NCI-H526 treated with DMSO at 0.1 percent for 48 hours (cell line): ENCODE measurements at places on chromosomes 11 and 22.
A peak's percentile ranks its signal among the peaks of the same experiment; 100 is the strongest.

DNA sequence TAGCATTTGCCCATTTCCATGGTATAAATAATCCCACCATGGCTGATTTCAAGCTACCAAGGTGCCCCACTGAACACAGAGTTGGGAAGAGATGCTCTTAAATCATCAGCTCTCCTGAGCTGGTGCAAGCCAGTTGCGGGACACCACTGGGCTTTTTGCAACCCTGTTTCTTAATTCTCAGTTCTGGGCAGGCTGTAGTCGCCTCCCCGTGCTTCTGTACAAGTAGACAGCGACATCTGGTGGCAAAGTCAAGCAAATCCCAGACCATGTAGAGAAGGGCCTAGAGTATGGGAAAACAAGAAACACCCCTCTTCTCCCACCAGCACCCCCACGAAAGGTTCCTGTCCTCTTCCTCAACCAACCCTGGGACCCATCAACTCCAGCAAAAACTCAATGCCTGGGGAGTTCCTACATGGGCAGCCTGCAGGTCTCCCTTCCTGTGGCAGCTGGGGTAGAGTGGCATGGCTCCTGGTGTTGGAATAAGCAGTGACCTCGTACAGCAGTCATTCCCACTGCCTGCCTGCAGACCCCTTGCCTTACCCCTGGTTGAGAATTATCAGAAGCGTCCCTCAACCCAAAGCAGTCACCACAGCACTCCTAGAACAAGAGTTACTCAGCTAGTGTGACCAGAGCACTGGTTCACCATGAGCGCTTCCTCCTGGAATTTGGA lies 68.4 kb downstream of the IGLL5 start:
- DNase-seq, result peak; percentile 11

- no peak for DNase-seq
Observed at GRCh38 chr22:19767427-19768341, 7.1 kb downstream of the TBX1 start.

- DNase-seq, result no peak
Observed at GRCh38 chr22:27137871-27138337, 480.5 kb downstream of the MIAT start.

- DNase-seq, result no peak
Observed at GRCh38 chr22:33481550-33481949, 423.4 kb upstream of the SYN3 start.

DNA sequence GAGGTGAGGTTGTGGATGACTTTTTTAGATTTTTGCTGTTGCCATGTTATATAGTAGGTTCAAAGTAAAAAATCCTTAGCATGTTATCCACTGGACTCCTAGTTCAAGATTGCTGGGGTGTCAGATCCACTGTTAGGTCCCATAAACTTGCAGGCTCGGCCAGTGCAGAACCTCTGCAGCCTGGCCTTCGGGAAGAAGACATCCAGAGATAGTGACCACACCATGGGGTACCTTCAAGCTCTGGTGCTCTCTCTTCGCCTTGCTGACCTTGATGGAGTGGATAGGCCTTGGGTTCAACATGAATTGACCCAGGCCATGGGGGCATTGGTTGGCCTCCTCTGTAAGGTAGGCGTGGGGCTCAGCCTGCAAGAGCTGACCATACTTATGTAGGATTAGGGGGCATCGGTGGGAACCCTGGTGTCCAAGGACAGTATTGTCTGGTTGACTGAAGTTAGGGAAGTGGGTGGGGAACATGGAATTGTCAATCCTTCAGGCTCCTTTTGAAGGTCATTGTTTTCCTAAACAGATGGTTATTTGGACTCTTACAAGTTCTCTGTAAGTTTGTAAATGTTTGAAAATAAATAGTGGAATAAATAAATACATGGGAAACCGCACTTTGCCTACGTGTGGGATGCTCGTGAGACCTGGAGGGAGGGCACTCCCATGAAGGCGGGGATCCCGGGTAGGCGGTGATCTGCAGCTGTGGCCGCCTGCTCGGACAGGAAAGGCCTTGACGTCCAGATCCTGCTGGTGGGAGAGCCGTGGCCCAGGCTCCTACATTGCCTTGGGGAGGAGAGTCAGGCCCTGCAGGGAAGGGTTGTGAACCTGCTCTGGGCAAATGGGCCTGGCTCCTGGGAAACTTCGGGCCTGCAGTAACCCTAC lies 37.1 kb downstream of the BCR start:
- DNase-seq, result no peak

DNA sequence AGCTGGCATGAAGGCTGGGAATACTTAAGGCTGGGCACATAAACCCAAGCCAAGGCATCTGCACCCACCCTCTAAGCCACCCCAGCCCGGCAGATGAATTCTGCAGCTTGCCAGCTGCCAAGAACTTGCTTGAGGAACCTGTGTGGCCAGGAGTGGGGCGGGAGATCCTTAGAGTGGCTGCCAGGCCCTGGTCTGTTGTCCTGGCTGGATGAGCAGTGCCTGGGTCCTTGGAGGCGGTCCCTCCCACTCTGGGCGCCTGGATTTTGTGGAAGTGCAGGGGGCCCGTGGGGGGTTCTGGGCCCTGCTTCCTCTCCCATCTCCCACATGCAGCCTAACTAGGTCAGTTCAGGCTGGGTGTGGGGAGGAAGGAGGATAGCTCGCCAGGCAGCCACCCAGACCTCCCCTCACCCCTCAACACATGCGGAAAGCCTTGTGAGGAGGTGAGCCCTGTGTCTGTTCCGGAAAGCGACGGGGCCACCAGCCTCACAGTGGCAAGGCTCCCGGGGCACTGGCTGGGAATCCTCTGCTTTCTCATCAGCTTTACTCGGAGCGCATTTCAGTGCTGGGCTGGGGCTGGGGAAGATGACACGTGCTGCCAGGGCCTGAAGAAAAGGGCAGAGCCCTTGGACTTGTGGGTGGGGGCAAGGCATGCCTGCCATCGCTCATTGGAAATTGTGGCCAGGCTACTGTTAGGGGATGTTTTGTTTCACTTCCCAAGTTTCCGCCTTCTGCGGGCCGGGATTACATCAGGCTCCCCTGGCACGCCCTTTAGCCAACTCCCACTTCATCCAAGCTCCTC lies 8.4 kb downstream of the DAGLA start:
- no peak for DNase-seq

- no peak for DNase-seq
Observed at GRCh38 chr11:90235526-90235925, 12.7 kb upstream of the CHORDC1 start.

GRCh38 chr22:31754813-31755212 lies 994 bp downstream of the DEPDC5 start:
- DNase-seq, result no peak

- DNase-seq, result no peak
Observed at GRCh38 chr11:65390996-65391395, 4.6 kb downstream of the FRMD8 start.

DNA sequence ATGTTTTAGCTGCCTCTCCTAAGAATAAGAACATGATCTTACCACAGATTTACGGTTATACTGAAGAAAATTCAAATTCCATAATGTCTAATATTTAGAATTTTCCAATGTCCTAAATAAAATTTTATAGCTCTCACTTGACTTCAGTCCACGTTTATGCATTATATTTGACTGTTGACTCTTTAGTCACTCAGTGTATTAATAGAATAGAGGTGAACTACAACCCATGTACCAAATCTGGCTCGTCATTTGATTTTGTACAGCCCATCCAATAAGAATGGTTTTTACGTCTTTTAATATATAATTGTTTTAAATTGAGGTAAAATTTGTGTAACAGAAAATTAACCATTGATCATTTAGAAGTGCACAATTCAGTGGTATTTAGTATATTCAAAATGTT lies 34.9 kb downstream of the KDM2A start:
- DNase-seq, result no peak

DNA sequence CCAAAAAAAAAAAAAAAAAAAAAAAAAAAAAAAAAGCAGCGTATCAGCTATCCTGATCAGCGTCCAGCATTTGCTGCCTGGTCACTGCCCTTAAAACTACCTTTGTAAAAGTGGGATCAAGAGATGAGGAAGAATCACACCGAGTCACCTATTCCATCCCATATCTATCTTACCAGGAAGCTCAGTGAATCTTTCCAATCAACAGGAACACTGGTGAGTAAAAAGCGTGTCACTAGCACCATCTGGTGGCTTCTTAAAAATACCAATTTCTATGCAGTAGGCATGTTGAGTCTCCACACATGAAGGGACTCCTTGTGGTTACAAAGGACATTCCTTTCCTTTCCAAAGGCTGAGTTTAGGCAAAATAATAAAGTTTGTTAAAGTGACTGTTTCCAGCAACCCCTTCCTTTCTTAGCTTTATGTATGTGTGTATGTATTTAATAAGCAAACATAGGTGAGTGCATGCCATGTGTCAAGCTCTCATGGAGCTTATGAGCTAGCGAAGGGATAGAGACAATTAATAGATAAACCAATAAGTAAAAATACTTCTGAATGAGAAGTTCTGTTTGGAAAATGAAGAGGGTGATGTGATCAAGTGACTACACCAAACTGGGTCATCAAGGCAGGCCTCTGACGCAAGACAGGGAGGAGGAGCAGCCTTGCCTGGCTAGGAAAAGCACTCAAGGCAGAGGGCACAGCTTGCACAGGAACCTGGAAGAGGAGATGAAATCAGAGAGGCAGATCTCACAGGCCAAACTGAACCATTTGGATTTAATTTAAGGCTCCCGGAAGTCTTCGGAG lies 13.9 kb upstream of the TP53AIP1 start:
- DNase-seq, result peak; percentile 91

GRCh38 chr11:95692526-95693260 lies 96.9 kb downstream of the FAM76B start:
- DNase-seq, result peak; percentile 70

GRCh38 chr11:2375341-2375853 lies 1.7 kb upstream of the CD81 start:
- no peak for DNase-seq

GRCh38 chr22:20566420-20567260 lies 59.2 kb downstream of the MED15 start:
- DNase-seq, result no peak

- no peak for DNase-seq
Observed at GRCh38 chr22:32211011-32211410, 6.1 kb upstream of the RFPL2 start.

GRCh38 chr11:120715239-120715638 lies 203.7 kb downstream of the GRIK4 start:
- no peak for DNase-seq

GRCh38 chr11:2825261-2825888 lies 60.2 kb downstream of the CDKN1C start:
- no peak for DNase-seq

DNA sequence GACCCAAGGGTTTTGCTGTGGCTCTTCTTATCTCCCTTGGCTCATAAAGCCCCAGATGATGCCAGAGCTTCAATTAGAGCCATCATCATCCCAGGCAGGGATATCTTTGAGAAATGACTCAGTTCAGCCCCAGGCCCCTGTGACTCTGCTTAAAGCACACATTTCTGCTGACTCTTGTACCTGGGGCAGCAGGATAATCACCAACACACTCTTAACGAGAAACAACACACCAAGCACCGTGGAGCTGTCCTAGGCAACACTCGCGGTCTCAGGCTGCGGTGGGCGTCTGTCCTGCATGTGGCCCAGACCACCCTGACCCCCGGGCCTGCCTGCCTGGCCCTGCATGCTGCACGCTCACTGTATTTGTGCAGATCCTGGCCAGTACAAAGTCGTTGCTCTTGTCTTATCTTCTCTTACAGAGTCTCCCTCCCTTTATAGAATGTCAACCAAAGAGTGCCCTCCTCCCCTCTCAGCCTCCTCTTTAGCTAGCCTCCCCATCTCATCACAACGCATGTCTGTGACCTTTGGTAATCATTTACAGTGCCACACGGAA lies 114.2 kb upstream of the PARVA start:
- no peak for DNase-seq

GRCh38 chr11:70407814-70408213 lies 9.5 kb downstream of the CTTN start:
- no peak for DNase-seq

DNA sequence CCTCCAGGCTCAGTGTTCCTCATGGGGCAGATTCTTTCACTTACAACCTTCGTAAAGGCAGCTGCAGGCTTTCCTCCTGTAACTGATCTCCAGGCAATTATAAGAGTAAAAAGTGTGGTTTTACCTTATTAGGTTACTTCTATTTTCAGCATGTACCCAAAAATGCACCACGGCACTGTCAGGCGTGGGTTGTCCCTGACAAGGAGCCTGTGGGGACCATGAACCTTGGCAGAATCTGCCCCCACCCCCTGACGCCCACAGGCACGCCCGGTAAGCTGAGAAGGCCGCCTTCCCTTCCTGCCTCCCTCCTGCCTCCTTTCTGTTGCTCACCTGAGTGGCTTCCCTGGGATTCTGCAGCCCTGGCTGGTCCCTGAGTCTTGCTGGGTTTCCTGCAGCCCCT lies 1383.3 kb downstream of the TBC1D22A start:
- DNase-seq, result no peak

- no peak for DNase-seq
Observed at GRCh38 chr11:101792814-101793213, 122.0 kb upstream of the CEP126 start.

DNA sequence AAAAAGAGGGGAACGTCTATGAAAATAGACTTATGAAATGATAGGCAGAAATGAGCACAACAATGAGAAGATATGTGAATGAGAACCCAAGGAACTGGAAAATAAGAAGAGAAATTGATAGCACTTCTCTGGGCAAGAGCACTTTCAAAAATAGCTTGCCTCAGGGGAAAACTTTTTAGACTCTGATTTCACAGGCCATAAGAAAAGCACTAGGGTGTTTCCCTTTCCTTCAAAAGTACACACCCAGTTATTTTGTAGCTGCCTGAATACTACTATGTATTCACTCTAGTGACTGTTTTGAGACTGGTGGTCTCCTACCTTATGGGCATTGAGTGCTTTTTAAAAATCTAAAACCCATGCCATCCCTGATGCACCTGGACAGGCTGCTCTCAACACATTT lies 172.3 kb upstream of the SOX6 start:
- no peak for DNase-seq

DNA sequence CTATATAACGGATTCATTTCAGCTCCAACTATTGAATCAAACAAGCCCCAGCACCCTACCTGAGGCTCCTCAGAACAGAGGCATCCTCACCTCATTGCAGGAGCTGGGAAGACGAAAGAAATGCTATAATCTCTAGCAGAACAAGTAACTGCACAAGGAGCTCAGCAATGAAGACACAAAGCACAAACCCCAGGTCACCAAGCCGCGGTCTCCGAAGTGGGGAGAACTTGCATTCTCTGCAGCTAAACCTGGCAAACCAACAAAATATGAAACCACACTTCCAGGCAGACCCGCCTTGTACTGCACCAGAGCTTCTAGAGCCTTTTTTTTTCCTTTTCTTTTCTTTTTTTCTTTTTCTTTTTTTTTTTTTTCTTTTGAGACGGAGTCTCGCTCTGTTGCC lies 21.8 kb upstream of the CD5 start:
- no peak for DNase-seq
